NCI-H2107 (cell line): ENCODE measurements at places on chromosomes 13 and 19.

DNA sequence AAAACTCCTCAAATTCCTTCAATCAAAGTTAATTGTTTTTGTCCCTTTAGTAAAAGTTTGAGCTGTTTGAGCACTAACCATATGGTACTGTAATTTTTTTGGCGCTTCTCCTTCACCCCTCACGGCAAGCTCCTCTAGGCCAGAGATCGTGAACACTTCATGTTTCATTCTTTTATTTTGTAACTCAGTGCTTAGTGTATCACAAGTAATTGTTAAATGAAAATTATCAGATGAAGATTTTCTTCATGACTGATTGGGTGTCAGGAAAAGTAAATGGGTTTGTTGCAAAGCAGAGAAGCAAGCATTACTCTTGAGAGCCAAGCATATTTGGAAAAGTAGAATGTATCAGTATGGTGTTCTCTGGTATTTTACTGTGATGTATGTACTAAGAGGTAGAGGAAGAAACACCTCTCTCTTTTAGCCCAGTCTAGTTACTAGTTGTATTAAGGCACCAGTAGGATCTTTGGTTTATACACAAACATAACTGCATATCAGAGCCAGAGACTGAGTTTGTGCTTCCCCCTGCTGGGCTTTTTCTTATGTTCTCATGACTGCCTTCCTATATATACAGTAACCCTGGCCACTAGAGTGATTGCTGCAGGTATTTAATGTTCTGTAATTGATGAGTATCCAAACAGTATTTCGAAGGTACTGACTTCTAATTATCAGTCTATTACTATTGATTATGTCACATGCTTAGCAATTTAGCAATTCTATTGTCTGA lies 202.3 kb upstream of the KLHL1 start:
- peak; percentile 33 for DNase-seq

DNA sequence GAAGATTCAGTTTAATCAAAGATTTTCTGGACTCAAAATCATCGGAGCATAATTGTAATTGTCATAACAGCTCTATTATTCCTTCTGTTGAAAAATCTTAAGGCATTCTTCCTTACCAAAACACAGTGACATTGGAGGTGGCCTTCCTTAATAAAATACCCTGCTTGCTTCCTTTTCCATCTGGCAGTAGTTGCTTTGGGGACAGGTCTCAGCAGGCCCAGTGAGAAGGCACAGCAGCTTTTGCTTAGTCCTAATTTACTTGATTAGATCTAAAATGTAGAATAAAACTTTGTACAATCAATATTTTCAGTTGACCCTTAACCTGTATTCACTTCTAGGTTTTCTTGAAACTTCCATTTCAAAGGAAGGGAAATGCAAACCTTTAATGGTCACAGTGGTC lies 471.6 kb downstream of the PCDH20 start:
- DNase-seq = no peak

DNA sequence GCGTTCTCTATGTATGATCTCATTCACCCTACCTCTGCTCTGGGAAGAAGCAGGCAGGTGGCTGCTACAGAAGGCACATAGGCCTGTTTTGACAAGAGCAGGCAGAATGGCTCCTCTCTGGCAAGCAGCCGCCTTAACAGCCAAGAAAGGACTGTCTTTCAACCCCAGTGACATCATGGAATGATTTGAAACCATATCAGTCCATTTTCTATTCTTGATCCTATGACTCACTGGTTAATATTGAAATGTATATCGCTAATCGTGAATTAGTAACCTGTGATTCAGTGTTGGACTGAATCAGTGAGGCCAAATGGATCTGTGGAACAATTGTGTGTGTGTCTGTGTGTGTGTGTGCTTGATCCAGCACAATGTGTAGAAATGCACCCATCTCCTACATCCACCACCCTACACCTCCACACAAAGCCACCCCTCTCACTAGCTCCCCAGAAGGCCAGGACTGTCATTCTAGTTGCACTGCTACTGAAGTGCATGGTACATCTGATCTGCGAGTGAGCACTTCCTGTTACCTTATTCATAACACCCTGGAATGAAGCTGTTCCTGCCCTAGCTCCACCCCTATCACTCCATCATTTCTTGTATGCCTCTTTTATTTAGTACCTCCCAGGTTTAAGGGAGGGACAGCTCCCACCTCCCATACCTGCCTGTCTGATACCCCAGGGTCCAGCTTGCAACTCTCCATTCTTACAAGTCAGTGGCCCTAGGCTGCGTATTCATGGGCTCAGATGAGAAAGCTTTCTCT lies 460.0 kb downstream of the FOXO1 start:
- DNase-seq = no peak

GRCh38 chr19:49863254-49863934 lies 4.0 kb downstream of the PNKP start:
- no peak for DNase-seq

DNA sequence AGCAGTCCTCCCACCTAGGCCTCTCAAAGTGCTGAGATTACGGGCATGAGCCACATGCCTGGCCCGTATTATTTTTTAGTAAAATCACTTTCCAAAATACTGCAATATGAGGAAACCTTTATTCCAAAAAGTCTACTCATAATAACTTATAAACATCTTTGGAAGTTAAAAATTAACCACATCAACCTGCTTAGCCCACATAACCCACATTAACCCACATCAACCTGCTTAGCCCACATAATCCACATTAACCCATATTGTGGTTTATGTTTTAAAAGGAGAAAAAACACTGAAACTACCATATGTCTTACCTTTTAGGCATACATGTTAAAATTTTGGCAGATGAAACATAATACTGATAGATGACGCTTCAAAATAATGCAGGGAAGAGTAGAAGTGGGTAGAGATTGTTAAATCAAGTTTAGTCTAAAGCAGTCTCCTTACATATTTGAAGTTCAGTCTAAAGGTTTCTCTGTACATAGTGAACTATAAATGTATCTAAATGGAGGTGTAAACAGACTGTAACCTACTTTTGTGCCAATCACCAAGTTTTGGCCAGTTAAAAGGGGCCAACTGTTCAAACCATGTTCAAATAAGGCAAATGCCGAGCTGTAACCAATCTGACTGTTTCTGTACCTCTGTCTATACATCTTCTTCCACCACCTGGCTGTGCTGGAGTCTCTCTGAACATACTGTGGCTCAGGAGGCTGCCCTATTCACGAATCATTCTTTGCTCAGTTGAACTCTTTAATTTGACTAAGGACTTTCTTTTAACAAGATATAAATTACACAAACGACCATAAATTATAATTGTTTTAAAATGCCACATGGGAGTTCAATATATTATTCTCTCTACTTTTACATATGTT lies 14.5 kb downstream of the KPNA3 start:
- no peak for DNase-seq

DNA sequence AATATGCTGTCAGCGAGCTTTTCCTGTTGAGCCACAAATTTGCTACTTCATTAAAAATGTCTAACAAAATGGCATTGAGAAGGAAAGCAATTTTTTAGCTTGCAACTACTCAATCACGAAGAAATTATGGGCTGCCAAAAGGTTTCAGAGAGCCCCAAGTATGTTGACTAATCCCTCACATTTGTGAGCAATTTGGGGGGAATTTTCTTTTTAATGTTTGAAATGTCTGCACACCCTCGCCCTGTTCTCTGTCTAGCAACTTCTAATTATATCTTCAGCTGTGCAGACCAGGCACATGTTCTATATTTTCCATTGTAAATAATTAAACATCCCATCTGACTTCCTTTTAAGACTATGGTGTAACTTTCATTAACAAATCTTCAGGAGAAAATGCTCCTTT lies 192.9 kb downstream of the DCT start:
- no peak for DNase-seq

DNA sequence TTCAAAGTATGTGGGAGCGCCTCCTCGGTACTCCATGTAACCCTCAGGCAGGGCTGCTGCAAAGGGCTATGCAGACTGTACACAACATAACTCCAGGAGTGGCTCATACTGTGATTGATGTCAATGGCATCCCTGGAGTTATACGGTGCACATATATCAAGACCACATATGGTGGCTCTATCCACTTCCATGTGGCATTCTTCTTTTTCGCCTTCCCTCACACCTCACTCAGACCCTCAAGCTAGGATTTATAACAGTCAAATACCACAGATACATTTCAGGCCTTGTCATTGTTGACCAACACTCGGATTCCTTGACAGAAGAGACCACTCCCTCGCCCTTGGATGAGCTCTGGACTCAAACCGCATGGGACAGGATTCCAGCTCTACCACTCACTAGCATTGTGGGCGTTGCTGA lies 11.3 kb upstream of the UBL3 start:
- no peak for DNase-seq

- peak; percentile 30 for DNase-seq
Measured at GRCh38 chr19:29478578-29479565, 46.9 kb upstream of the VSTM2B start.

DNA sequence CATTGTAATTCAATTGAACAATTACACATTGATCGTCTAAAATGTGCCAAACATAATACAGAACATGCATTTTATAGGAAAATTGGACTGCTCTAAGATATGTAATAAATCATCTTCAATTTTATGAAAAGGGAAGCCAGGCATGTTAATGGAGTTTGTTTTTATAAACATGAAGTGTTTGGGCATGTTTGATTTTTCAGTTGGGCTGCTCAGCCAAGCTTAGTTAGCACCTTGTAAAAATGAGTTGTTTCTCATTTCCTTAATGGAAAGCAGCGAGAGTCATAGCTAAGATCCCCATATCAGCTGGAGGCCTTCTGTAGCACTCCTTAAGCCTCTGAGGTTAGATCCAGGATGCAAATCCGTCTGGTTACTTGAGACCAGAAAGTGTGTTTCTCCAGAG lies 422.3 kb downstream of the SPRY2 start:
- no peak for DNase-seq

DNA sequence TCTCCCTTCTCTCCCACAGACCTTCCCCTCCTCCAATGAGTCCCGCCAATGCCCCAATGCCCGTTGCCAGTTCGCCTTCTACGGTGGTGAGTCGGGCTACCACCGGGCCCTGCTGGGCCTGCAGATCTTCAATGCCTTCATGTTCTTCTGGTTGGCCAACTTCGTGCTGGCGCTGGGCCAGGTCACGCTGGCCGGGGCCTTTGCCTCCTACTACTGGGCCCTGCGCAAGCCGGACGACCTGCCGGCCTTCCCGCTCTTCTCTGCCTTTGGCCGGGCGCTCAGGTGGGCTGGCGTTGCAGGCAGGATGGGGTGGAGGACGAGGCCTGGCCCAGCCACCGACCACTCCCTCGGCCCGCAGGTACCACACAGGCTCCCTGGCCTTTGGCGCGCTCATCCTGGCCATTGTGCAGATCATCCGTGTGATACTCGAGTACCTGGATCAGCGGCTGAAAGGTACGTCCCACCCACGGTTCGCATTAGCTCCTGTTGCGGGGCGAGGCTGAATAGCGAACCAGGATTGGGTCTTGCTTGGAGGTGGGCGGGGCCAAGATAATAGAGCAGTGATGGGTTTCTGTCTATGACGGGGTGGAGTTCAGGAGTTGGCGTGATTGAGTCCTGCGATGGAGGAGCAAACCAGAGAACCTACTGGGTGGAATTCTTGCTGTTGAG lies 11.1 kb downstream of the SLC44A2 start:
- no peak for DNase-seq

GRCh38 chr19:4581666-4582553 lies 22.4 kb upstream of the SEMA6B start:
- DNase-seq = no peak

GRCh38 chr19:19345232-19345631 lies 24.6 kb downstream of the MAU2 start:
- DNase-seq = no peak
